ENCODE measurements at places on chromosomes 6 and 20.

DNA sequence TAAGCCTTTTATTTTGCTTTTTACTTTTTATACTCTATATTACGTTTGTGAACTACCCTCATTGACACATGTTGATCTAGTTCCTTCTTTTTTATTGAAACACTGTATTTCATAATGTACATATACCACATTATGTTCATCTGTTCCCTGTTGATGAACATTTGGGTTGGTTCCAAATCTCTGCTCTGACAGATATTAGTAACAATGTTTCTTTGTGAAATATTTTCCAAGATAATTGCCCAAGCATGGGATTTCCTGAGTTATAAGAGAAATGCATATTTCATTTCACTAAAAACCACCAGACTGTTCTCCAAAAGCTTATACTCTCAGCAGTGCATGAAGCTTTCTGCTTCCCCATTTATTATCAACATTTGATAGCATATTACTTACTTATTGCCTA is 44.2 kb upstream of the TNFRSF21 start:
- no peak for DNase-seq

GRCh38 chr6:137731960-137732616 is 135.0 kb upstream of the TNFAIP3 start:
- DNase-seq, result no peak

- DNase-seq, result no peak
Measured at GRCh38 chr20:60000271-60001042, 42.2 kb downstream of the CDH26 start.

DNA sequence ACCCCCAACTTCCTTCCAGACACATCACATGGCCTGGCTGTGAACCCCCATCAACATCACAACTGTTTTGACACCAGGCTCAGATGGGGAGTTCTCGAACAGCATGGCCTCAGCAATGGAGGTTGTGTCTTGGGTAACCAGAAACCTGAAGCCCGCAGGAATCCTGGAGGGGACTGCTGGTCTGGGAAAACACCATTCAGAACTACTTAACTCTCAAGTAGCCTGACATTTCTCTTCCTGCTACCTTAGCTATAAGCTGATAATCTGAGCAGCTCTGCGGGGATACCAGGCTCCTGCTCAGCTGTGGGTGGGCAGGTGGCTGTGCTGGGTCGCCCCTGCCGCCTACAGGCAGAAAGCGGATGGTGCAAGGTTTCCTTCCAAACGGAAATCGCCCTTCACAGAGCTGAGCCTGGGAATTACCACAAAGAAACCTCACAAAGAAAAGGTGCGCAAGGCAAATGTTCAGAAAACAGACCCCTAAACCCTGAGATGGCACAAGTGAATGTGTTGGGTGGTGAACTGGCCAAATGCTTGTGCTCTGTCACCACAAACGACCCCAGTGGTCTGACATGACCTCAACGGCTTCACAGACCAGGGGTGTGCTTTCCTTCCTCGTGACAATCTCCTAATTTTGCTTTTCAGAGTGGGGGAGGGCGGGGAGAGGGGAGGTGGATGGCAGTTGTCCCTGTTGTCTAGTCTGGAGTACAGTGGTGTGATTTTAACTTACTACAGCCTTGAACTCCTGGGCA is 29.5 kb downstream of the SNX5 start:
- peak; percentile 80 for DNase-seq

- no peak for DNase-seq
Measured at GRCh38 chr20:8693709-8694108, 375.2 kb upstream of the PLCB4 start.

DNA sequence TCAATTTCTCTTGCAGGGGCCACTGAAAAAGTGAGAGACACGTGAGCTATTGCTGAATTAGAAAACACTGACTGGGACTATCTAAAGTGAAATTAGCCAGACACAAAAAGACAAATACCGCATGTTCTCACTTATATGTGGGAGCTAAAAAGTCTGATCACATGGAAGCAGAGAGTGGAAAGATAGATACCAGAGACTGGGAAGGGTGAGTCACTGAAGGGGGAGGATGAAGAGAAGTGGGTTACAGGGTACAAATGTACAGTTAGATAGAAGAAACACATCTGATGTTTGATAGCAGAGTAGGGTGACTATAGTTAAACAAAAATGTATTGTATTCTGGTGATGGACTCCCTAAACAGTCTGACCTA is 13.4 kb downstream of the CST3 start:
- no peak for DNase-seq
